ENCODE measurements at places on chromosomes 6 and 20.

GRCh38 chr6:20717743-20718142 is 183.5 kb downstream of the CDKAL1 start:
- no peak for DNase-seq

GRCh38 chr20:3659492-3660261 is 3.5 kb downstream of the GFRA4 start:
- no peak for DNase-seq

GRCh38 chr20:15836634-15837033 is 736.6 kb downstream of the KIF16B start:
- no peak for DNase-seq

GRCh38 chr20:49868538-49868937 is 46.8 kb downstream of the SPATA2 start:
- no peak for DNase-seq

DNA sequence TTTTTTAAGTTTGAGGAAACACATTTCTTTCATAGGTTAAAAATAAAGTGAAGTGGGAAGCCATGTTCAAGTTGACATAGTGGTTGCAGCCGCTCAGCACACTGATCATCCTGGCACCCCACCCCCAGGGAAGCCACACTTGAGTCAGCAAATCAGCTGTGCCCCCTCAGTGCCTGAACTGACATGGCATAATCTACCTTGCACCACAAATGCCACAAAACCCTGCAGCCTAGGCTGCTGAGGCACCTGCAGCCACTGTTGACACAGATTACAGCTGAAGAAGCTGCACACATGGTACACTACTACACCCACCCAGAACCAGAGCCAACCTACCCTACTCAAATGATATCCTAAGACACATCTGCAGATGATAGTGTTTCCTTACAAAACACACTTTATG is 77.5 kb upstream of the RIMS1 start:
- no peak for DNase-seq

DNA sequence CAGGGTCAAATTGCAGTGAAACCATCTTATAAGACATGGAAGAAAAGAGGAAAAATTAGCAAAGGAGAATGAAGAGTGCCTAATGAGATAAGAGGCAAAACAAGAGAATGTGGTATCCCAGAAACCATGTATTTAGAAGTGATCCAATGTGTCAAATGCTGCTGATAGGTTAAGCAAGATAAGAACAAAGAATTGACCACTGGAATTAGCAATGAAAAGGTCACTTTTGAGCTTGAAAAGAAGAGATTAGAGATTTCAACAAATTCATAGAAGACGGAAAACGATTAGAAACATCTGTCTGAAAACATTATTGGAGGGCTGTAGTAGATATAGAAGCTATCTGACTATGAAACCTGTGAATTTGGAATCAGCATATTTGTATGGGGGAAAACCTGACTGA is 112.2 kb downstream of the AHI1 start:
- no peak for DNase-seq

GRCh38 chr20:23358923-23359593 is 2.9 kb upstream of the GZF1 start:
- DNase-seq: no peak

DNA sequence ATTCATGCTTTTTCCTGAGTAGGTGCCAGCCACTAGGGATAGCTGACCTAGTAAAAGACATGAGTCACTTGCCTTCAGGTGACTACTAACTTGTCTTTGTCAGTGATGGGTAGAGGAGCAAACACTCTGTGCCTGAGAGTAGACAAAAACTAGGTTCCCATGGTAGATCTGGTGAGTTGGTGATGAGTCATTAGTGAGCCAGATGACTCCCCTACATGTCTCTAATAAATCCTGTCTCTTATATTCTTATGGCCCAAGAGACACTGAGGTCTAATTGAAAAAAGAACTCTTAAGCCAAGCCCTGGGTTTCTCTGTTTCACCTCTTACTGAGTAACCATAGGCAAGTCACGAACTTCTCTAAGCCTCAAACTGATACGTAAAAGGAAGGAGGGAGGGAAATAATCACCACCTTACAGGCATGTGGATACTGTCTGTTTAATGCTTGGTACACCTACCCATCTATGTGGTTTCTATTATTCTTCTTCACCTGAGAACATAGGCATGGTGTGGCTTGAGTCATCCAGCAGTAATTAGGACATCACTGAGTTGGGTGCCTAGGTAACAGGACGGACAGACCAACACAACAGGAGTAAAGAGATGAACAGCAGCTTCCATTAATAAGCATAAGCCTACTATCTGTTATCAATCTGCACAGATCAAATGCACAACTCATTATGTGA is 20.3 kb downstream of the TTPAL start:
- DNase-seq: no peak

- DNase-seq: no peak
Observed at GRCh38 chr6:100460650-100461204, 4.0 kb downstream of the SIM1 start.

DNA sequence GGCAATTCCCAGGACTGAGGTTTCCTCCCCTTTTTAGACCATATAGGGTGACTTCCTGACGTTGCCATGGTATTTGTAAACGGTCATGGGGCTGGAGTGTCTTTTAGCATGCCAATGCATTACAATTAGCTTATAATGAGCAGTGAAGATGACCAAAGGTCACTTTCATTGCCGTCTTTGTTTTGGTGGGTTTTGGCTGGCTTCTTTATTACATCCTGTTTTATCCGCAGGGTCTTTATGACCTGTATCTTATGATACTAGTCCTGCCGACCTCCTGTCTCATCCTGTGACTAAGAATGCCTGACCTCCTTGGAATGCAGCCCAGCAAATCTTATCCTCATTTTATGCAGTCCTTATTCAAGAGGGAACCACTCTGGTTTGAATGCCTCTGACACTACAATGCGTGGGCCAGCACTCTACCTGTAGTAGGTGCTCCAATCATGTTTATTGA is 190.1 kb downstream of the KCNQ5 start:
- DNase-seq: no peak

Data from activated CD4-positive, alpha-beta T cell treated with anti-CD3 and anti-CD28 coated beads for 1 hour (primary cell).